ENCODE measurements at places on chromosomes 13 and 19.
A peak's percentile ranks its signal among the peaks of the same experiment; 100 is the strongest.

DNA sequence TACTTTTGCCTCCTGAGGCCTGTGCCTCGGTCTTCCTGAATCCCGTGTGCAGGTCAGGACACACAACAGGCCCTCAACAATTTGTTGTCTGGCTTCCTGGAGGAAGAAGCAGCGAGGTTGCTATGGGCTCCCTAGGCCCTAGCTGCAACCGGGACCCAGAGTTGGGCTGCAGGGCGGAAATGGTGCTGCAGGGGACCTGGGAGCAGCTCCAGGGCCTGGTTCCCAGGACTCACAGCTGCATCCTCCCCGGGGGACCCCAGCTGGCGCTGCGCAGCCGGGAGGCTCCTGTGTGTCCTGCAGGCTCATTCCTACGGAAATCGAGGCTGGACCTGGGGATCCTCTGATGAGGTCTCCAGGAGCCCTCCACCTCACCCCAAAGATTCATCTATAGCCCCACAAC, 999 bp upstream of the TNFAIP8L1 start:
- DNase-seq: no peak

DNA sequence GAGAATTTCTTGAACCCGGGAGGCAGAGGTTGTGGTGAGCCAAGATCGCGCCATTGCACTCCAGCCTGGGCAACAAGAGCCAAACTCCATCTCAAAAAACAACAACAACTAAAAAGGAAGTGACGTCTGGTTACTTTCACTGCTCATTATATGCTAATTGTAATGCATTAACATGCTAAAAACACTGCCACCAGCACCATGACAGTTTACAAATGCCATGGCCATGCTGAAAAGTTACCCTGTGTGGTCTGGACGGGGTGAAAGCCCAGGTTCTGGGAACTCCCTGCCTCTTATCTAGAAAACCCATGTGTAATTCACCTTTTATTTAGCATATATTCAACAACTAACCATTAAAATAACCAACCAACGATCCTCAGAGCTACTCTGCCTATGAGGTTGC, 28.1 kb downstream of the CPT1C start:
- no peak for DNase-seq

- DNase-seq: no peak
Measured at GRCh38 chr13:90798381-90798780, 549.1 kb upstream of the MIR17HG start.

GRCh38 chr19:16094360-16095070, 17.2 kb upstream of the RAB8A start:
- no peak for DNase-seq

DNA sequence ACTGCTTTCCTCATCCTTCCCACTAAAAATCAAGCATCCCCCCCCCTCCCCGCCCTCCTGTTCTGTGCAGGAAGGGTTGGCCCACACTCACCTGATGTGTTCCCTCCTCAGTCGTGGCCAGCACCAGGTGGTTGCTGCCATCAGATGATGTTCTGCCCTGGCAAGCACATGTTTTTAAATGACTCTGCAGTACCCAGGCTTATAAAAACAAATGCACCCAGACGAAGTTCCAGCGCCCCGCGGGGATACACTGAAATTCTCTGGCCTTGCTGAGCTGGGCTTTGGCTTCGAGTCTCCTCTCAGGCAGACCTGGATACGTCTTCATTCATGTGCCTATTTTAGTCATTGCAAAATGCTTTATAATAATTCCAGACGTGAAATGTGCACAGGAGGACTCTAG, 316.3 kb downstream of the DLEU7 start:
- DNase-seq: no peak

- peak; percentile 68 for DNase-seq
Measured at GRCh38 chr19:35048911-35049411, 7.4 kb downstream of the HPN start.

- DNase-seq: no peak
Measured at GRCh38 chr13:33828431-33829129, 10.6 kb downstream of the RFC3 start.

Data from amygdala (tissue), 56 donors.